ENCODE measurements at places on chromosomes 3 and 15. TPM values are rescaled to one million over a fixed set of nuclear protein-coding genes. Genes with fewer than 3 reads are reported as not detected.

- DNase-seq = no peak
Measured at GRCh38 chr15:77983091-77983707, 94.3 kb downstream of the TBC1D2B start.

DNA sequence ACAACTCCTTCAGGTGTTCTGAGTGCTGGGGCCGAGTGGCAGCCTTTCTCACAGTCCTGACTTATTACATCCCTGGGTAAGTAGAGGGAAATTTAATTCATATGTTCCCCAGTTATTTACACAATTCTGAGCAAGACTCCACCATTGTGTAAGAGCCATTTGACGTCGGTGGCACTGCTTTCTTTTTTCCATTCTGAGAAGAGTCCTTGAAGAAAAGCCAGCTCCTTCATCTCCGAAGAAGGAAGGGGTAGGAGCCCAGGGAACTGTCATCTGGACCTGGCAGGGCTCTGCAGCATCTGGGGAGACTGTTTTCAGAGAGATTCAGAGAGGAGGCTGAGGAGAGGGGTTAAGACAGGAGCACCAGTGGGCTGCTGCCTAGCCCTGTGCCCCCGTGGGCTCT is 22.6 kb upstream of the MASP1 start:
- DNase-seq = no peak

- no peak for DNase-seq
Measured at GRCh38 chr3:32612547-32612946, 41.9 kb upstream of the DYNC1LI1 start.

DNA sequence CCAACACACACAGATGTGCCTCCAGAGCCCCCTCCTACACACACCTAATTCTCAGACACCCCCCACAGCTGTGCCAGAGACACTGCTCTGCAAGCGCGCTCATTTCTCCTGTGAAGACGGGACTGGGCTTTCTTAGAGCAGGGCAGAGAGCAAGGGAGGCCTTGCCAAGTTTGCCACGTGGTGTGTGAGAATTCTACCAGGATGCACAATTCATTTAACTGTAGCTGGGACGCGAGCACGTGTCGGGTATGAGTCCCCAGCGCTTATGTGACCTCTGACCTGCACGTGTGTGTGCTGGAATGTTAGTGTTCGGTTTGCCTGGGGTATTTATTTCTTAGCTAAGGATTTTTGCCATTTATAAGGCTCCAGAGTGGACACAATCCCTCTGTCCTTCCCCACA is 37.0 kb downstream of the FEM1B start:
- DNase-seq = no peak

DNA sequence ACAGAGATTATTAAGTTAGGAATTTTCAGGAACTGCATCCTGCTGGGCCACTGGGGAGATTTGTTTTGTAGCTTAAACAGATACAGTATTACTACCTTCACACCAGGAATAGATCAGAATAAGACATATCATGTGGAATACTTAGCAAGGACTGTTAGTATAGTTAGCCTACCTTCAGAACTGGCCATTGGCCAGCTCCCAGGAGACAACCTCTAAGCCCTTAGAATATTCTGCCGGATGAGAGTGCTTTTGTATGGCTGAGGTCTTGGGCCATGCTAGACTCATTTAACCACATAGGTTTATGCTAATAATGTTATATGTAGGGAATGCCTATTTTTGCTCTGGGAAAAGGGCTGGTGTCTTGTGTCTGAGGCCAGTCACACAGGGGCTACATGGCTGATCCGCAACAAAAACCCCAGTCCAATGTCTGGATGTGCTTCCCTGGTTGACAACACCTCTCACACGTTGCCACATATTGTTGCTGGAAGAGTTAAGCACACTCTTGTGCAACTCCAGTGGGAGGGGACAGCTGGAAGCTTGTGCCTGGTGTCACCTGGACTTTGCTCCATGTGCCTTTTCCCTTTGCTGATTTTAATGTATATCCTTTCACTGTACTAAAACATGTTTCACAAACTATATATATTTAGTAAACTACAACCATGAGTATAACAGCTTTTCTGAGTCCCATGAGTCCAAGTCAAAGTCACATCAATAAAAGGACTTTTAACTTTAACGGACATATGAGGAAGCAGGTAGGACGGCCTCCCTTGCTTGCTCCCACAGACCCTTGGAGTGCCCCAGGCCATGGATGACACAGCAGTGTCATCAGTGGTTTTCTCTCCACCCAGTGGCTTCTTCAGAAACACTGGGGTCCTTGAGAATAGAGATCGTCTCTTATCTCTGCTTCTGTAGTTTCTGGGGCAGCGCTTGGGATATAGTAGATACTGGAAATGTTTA is 118.0 kb upstream of the C3orf80 start:
- no peak for DNase-seq

The SMCO1 gene
- not detected for total RNA-seq

The CSK gene
- 21.0 TPM for total RNA-seq

The AP3B2 gene
- total RNA-seq = not detected

The NR1I2 gene
- total RNA-seq = not detected

Data from myocyte (in vitro differentiated cells).